ENCODE measurements at places on chromosomes 7 and 10. TPM values are rescaled to one million over a fixed set of nuclear protein-coding genes. Genes with fewer than 3 reads are reported as not detected.

DNA sequence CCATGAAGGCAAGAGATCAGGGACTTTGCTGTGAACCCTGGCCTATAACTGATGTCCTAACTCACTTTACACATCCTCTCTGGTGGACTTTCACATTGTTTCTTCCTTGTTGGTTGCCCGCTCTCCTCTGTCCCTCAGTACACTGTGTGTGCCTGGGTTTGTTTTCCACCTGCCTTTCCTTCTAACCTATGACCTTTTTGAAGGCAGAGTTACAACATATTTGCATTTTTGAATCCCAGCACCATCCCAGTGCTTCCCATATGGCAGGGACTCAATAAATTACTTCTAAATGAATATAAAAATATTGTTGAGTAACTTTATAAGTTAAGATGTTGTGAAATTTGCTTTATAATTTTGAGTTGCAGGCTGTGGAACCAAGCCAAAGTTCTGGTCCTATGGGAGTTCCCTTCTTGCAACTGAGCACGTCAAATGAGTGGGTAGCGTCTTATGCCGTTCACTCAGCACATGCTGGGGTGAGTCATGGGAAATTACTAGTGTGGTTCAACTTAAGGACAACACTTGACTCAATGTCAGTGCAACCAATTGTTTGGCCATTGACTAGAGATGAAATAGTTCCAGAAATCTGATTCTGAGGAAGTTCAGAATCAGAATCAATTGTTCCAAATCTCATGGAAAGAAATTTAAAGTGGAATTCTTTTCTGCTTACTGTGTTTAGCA, 250.9 kb downstream of the TWIST1 start:
- DNase-seq: no peak

DNA sequence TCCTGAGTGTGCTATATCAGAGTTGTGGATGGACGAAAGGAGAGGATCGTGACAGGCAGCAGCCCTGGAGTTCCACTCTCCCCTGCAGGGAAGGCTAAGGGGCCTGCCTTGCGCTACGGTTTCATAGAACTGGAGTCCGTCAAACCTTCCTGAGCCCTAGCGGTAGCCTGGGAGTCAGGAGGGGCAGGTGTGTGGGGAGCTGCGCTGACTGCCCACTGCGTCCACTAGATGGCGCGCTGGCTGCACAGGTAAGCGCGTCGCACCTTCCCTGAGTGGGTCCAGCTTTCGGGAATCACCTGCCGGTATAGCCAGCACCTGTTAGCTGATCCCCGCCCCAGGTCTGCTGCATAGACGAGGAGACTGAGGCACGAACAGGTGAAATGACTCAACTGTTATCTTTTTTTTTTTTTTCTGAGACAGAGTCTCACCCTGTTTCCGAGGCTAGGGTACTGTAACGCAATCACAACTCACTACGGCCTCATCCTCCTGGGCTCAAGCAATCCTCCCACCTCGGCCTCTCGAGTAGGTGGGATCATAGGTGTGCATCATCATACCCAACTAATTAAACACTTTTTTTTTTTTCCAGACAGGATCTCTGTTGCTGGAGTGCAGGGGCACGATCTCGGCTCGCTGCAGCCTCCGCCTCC, 20.2 kb upstream of the BAIAP2L1 start:
- peak; percentile 60 for DNase-seq

GRCh38 chr10:35040760-35041501, 49.2 kb downstream of the CUL2 start:
- no peak for DNase-seq

Gene MSS51
- polyA plus RNA-seq: 6.0 TPM

Gene PRSS2
- not detected for polyA plus RNA-seq

All from left kidney (tissue), 8 donors.